ENCODE measurements at places on chromosomes 16 and 17. TPM values are rescaled to one million over a fixed set of nuclear protein-coding genes. Genes with fewer than 3 reads are reported as not detected.

TBKBP1 gene
- 0.59 TPM for polyA plus RNA-seq

CCDC144A gene
- polyA plus RNA-seq = 0.42 TPM

RNF112 gene
- 0.22 TPM for polyA plus RNA-seq

TGFB1I1 gene
- polyA plus RNA-seq = 0.08 TPM

G6PC1 gene
- not detected for polyA plus RNA-seq

CCL8 gene
- not detected for polyA plus RNA-seq

NPIPB6 gene
- not detected for polyA plus RNA-seq

HOXB5 gene
- not detected for polyA plus RNA-seq

TBX2 gene
- not detected for polyA plus RNA-seq

RPAIN gene
- polyA plus RNA-seq = 26.8 TPM

NEURL4 gene
- polyA plus RNA-seq = 2.7 TPM

NT5C gene
- 50.6 TPM for polyA plus RNA-seq

KRTAP9-2 gene
- polyA plus RNA-seq = not detected

VAT1L gene
- polyA plus RNA-seq = not detected

GPR139 gene
- polyA plus RNA-seq = not detected

NPTX1 gene
- not detected for polyA plus RNA-seq

ALDH3A2 gene
- 23.6 TPM for polyA plus RNA-seq

SMPD3 gene
- polyA plus RNA-seq = 3.5 TPM

VASN gene
- not detected for polyA plus RNA-seq

GPRC5B gene
- not detected for polyA plus RNA-seq

HP gene
- 0.26 TPM for polyA plus RNA-seq

MRM1 gene
- 3.2 TPM for polyA plus RNA-seq

MT4 gene
- not detected for polyA plus RNA-seq

SDK2 gene
- 0.27 TPM for polyA plus RNA-seq

KRT28 gene
- not detected for polyA plus RNA-seq

SPEM1 gene
- polyA plus RNA-seq = not detected

KREMEN2 gene
- not detected for polyA plus RNA-seq

UNK gene
- polyA plus RNA-seq = 26.9 TPM

IRF8 gene
- 5.8 TPM for polyA plus RNA-seq

WFIKKN2 gene
- polyA plus RNA-seq = not detected

ZNF469 gene
- 0.10 TPM for polyA plus RNA-seq

CDRT15L2 gene
- not detected for polyA plus RNA-seq

TBC1D3K gene
- polyA plus RNA-seq = not detected

CLEC10A gene
- not detected for polyA plus RNA-seq

PRR35 gene
- not detected for polyA plus RNA-seq

CCDC78 gene
- polyA plus RNA-seq = 1.4 TPM

STX1B gene
- polyA plus RNA-seq = 0.07 TPM

MYH10 gene
- 3.1 TPM for polyA plus RNA-seq

C17orf78 gene
- polyA plus RNA-seq = not detected

HS3ST2 gene
- polyA plus RNA-seq = not detected

All from naive thymus-derived CD8-positive, alpha-beta T cell (primary cell).